ENCODE measurements at places on chromosomes 6 and 20.

DNA sequence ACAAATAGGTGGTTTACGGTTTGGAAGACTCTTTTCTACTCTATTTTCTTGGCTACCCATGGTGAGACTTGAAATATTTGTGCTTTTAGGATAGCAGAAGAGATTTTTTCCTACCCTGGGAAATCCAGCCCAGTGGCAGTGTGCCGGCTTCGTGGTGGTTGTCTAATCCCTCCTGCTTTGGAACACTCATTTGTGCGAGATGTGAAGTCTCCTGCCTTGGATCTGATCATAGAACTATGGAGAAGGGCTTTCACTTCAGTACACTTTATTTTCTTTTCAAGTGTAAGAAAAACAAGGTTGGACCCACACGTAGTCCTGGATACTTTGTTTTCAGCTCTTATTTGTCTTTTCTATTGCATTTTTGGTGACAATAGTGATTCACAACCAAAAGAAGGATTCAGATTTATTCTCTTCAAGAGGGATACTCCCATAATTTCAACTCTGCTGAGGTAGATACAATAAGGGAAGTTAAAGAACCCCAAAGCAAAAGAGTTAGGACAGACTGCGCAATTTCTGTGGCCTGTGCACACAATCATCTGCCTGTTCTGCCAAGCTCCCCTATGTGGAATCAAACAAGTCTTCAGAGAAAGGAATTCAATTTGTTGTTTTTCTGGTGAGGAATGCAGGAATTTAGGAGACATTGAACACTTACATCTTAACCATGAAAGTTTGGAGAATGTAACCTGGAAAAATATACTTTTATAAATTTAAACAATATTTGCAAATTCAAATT, 413.2 kb downstream of the GJA1 start:
- no peak for DNase-seq

DNA sequence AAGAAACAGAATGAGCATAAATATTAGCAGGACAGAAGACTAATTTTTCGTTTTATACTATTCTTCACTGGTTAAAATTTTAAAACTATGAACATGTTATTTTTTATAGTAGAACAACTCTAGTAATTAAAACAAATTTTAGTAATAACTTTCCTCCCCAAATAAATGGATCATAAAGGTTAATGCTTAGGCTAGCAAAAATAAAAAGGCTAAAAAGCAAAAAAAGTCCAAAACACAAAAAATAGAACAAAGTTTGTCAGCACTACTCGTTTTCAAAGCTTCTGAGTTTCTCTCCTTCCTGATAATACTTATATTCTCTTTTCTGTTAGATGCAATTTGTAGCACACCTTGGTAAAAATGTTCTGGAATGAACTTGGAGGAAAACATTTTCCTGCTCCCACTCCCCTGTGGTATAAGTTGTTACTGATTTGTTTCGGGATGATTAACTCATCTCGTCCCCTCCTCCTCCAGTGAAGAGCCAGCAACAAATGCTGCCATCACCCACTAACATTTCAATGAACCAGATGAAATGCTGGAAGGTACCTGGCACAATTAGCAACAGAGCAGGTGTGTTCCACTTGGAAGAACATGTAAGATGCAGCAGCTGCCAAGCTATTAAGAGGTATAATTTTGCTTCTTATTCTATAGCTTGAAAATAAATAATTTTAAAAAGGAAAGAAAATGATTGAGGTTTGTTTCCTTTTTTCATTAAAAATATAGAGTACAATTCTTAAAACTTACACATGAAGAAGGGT, 130.5 kb downstream of the MYB start:
- no peak for DNase-seq

DNA sequence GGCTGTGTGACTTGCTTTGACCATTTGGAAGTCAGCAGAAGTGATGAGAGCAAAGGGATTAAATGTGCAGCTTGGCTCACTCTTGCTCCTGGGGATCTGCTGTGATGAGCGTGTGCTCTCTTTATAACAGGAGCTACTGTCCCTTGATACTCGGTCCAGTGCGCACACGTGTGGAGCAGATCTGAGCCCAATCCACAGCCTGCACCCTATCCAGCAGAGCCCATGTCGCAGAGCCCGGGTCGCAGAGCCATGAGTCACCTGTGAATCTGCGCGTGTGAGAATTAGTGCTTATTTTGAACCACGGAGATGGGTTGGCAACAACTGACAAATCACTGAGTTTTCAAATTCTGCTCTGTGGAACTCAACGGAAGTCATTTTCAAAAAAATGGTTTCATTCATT, 291.0 kb upstream of the SULF2 start:
- DNase-seq = no peak

- no peak for DNase-seq
Observed at GRCh38 chr6:98471444-98471843, 362.9 kb upstream of the POU3F2 start.

DNA sequence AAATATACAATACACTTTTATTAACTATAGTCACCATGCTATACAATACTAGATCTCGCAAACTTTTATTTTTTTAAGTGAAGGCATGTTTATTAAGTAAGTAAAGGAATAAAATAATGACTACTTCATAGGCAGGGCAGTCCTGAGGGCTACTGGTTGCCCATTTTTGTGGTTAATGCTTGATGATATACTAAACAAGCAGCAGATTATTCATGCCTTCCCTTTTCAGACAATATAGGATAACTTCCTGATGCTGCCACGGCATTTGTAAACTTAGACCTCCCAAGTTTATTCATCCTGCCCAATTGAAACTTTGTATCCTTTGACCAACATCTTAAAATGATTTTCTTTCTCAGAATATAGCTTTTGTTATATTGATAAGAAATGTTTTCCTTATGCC, 24.7 kb upstream of the HIVEP1 start:
- DNase-seq = no peak

DNA sequence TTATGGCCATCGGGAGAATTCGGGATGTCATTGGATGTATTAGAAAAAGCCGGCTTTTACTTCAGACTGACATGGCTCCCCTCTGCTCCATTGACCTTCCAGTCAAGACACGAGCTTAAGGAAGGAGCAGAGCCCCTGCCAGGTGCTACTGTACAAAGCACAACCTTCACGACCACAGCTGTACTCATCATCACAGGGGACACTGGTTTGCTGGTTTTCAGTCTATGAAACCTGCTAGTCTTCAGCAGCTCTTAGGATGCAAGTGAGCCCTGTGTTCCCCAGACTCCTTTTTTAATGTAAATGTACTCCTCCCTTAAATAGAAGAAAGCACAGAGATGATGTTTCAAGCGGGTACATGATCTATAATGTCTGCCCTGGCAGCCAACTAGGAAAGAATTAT, 1.9 kb upstream of the TRAPPC3L start:
- no peak for DNase-seq

DNA sequence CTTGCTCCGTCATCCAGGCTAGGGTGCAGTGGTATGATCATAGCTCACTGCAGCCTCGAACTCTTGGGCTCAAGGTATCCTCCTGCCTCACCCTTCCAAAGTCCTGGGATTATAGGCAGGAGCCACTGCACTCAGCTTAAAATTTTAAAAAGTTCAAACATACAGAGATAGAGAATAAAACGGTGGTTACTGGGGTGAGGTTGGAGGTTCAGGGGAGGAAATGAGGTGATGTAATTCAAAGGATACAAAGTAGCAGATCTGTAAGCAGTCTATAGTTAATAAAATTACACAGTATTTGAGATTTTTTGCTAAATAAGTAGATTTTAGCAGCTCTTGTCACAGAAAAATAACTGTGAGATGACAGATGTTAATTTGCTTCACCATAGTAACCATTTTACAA, 7.5 kb upstream of the AFG1L start:
- no peak for DNase-seq

DNA sequence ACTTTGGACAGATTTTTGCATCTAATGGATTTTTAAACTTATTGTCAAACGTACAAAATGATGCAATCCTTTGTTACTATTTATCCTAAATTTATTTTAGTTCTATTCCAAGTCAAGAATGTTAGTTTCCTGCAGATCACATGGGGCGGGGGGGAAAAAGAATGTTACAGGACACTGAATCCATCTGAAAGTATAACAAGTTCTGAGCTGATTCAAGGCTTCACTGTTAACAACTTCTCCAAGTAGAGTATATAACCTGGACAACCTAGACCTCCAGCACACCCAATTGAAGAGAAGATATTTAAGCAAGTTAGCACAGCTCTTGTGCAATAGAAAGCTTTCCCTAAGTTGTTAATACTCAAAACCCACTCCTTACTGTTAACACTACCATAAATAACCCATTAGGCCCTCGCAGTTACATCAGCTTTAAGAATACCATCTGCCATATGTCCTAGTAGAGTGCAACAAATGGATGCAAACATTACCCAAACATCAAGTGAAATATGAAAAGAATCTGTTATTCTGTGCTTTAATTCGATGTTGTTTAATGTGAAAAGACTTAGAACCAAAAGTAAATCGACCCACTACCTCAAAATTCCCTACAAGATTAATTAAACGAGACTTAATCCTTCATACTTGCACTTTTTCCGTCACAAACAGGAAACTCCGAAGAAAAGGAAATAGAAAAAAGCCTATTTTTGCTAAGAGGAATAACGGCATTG, 1.3 kb downstream of the SEC63 start:
- no peak for DNase-seq

GRCh38 chr6:167956983-167957492, 40.4 kb upstream of the KIF25 start:
- no peak for DNase-seq

- DNase-seq = no peak
Observed at GRCh38 chr6:128754658-128755256, 128.2 kb upstream of the LAMA2 start.

DNA sequence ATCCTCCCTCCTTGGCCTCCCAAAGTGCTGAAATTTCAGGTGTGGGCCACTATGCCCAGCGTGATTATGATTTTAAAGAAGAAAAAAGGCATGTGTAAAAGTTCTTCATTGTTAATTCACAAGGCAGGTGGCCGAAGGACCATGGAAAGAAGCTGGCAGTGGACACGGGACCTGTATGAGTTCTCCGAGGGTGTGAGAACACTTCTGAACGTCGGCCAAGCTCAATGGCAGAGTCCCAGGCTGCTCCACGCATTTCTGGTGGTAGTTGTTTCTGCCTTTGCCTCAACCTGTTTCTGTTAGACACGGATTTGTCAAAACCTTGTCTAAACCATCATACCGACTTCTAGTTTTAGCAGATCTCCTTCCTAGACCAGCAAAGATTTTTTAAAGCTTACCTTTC, 36.6 kb downstream of the IL20RA start:
- no peak for DNase-seq

DNA sequence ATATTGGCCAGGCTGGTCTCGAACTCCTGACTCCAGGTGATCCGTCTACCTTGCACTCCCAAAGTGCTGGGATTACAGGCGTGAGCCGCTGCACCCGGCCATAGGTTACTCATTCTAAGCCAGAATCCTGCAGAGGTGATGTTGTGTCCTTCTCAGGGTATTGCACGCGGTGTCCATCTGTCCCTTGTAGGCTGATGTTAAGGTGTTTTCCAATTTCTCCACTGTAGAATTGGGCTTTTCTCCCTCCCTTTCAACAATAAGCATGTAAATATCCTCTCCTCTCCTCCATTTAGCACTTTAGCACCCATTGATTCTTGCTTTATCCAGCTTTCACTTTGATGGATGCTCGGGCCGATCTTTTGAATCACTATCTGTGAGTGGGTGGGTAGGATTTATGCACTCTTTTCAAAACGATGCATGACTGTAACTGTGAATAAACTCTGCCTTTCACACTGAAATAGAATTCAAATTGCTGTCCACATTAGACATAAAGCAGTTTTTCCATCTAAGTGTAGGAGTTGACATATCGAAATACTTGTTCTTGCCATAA, 52.6 kb downstream of the ZBTB2 start:
- DNase-seq = no peak

DNA sequence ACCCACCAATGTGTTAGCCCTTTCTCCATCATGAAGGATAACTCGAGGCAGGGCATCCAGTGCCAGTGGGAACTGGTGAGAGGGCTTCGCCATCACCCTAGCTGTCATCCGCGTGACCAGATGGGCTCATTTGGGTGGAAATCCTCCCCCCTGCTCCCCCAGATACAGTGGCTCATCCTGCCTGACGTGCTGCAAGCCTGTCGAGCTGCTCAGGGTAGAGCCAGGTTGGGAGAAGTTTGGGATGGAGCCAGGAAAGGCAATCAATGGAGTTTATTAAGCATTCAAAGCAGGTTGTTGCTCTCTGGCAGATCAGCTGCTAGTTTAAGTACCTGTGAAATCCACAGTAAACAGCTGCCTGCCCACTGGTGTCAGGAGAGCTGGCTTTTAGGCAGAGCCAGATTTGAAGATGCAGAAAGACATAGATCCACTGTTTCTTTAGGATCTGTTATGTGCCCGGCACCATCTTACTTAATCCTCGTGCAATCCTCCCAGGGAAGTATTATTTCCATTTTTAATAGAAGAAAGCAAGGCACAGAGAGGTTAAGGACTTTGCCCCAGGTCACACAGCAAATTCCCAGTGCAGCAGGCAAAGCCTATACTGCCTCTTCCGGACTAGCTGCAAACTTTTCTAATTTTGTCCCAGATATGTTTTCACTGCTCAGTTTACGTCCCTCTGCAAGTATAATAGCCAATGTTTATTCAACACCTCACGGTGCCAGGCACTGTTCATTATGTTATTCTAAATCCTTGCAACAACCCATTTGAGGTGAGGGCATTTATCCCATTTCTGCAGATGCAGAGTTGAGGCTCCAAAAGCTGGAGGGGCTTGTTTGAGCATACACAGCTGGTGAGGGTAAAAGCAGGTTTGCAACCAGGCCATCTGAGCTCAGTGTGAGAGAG, 54.1 kb upstream of the KCNG1 start:
- DNase-seq = no peak

GRCh38 chr6:446418-447366, 55.1 kb downstream of the IRF4 start:
- no peak for DNase-seq

- peak; percentile 64 for DNase-seq
Observed at GRCh38 chr6:32439602-32440214, at the start of gene HLA-DRA. HLA-DRA (plus strand) TSS chr6:32439887; CDS start chr6:32439951, 64 bp downstream.

DNA sequence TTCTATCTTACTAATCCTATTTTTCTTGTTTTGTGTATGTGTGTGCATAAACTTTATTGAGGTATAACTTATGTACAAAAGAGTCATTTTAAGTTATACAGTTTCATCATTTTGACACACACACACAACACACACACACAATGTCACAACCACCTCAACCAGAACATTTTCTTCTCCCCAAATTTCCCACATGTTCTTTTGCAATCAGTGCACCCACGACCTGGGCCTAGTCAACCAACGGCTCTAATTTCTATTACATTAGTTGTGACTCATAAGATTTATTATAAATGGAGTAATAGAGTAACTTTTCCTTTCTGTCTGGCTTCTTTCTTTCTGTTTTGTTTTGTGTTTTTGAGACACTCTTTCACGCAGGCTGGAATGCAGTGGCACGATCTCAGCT, 9.8 kb upstream of the POM121L2 start:
- no peak for DNase-seq

Measured in iPS-NIHi11 (cell line).